Nucleus accumbens (tissue), 56 donors: ENCODE measurements at places on chromosomes 16 and 17.

GRCh38 chr16:16096121-16096857, 127.0 kb downstream of the ABCC6 start:
- no peak for DNase-seq

DNA sequence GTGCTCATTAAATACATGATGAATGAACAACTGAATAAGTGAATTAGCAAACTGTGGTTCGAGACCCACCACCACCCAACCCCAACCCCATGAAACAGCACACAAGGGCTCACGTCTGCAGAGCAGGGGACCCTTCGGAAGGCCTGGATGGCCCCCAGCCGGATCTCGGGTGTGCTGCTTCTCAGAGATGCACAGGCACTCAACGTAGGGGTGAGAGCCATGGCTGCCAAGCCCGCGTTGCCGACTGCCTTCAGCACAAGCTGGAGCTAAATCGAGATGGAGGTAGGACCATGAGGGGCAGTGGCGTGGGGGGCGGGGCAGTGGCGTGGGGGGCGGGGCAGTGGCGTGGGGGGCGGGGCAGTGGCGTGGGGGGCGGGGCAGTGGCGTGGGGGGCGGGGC, 93.2 kb downstream of the LITAF start:
- DNase-seq: no peak

GRCh38 chr17:3808701-3809100, 7.7 kb upstream of the ITGAE start:
- no peak for DNase-seq

DNA sequence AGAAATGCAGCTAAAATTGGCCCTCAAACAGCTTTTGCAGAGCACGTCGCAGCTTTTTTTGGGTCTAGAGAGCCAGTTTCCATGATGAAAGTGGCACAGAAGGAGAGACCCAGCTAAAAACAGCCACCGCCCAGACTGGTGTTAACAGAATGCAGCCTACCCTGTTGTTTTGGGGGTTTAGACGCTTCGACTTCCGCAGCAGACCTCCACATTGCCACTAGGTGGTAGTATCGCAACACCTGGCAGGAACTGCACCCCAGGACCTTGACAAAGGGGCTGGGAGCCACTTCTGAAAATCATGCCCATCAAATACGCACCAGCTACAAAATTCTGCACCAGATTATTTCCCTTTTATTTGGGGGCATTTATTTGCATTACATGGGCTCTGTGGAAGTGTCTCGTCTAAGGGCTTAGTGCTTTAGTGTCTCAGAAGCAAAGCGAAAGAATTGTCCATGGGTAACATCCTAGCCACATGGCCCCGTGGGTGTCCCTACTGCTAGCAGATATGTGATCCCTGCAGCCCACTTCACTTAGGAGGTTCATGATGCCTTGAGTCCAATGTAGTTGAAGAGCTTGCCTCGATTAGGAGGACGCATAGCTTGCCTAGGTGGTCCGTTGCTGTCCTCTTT, 167.1 kb downstream of the HAPSTR1 start:
- DNase-seq: peak; percentile 12

DNA sequence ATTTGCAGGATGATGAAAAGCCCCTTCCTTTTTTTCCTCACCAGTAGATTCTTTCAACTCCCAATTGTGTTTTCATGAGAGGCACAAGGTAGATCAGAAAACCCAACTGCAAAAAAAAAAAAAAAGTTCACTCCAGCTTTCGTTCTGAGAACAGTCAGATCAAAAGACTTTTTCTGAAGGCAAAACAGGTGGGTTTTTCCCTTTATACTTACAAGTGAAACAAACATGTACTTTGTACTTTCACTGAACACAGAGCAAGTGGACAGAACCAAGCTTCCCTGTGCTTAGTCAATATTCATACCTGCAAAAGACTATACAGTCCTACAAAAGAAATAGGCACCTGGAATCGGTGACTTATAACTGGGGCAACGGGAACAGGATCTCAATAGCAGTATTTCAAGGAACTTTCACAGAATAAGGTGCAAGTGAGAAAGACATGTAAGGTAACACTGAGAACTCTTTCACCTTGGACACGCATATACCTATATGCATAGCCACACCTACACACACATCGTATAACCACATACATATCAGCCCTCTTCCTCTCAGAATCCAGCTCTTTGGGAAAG, 54.1 kb downstream of the TOX3 start:
- DNase-seq: no peak

DNA sequence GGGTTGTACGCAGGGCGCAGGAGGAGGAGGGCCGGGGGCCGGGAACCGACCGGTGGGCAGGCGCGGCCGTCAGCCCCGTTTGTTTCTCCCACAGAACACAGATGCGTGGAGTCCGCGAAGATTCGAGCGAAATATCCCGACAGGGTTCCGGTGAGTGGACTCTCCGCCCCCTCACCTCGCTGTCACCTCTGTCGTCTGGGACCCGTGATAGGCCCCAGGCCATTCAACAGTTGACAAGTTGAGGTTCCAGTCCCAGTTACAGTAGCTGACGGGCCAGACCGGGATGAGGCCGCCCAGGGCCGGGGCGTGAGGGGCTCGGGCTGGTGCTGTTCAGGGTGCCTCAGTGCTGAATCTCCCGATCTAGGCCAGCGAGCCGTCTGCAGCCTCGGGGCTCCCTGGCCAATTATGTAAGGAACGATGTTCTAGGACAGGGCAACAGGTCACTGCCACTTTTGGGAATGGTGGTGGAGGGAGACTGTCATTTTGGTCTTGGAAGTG, 628 bp downstream of the GABARAPL2 start:
- DNase-seq: no peak

GRCh38 chr17:12136646-12137045, 116.0 kb downstream of the MAP2K4 start:
- no peak for DNase-seq

- no peak for DNase-seq
These were observed 1.3 kb upstream of the RAB40C start for GRCh38 chr16:588639-588888.

DNA sequence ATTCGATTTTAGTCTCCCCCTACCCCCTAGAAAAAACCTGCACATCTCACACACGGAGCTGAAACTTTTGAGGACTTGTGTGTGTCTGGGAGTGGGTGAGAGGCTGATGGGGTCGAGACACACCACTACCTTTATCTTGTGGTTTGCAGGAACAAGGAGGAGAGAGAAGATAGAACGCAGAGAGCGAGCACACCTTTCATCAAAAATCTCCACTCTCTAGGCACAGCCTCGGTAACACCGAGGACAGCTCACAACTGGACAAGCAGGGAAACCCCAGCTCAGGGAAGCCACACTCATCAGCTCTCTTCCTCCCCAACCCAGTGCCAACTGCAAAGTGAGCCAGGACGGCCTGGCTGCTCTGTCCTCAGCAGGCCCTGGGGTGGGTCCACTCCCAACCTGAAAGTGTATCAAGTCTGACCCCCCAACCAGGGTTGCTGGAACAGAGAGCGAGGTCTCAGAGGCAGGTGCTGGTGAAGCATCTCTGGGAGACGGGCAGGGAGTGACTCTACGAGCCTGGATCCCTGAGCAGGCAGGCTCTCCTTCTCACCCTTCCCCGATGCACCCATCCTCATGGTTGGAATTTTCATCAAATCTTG, 5.2 kb upstream of the GHDC start:
- DNase-seq: no peak

DNA sequence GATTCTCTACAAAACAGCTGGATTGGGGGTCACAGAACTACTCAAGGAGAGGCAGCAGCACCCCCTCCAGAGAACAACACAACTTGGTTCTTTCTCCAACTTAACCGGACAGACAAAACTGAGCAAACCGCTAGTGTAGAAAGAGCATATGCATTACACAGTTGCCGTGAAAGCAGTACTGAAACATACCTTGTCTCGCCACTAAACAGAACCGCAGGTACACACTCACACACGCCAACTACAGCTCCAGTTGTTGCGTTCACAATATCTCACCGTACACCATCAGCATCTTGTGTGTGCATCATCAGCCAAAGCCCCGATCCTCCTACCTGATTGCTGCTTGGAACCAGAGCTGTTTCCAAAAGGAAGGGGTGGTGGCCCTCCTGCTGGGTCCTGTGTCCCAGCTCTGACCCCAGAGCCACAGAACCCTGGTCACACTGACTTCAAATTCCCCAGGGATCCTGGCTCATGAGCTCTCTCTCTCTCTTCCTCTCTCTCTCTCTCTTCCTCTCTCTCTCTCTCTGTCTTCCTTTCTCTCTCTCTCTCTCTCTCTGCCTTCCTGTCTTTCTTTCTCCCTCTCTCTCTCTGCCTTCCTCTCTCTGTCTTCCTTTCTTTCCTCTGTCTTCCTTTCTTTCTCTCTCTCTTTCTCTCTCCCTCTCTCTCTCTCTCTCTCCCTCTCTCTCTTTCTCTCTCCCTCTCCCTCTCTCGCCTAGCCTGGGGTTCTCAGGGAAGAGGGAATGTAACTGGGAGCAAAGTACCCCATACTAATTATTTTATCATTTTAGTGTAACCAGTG, 8.4 kb downstream of the PIMREG start:
- DNase-seq: no peak

DNA sequence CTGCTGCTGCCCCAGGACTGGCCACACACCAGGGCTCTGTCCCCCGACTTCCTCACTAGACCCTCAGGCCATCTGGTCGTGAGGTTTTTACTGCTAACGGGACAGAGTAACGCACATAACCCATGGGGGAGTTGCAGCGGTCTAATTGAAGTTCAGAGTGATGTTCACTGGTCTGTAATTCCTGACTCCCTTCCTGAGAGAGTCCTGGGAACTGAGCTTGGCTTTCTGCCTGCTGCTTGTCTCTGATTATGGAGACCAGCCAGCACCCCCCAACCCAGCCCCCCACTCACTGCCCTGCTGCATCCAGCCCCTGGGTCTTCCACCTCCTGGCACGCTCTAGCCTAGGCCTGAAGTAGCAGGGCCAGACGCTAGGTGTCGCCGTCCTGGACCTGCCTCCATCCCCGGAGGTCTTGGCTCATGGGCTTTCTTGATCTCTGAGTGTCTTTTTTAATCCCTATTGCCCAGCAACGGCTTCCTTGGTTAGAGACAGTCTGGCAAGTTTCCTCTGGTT, 192.9 kb downstream of the CCDC182 start:
- DNase-seq: no peak

- DNase-seq: peak; percentile 64
These were observed 1.0 kb downstream of the EEF2K start for GRCh38 chr16:22206842-22207714.

DNA sequence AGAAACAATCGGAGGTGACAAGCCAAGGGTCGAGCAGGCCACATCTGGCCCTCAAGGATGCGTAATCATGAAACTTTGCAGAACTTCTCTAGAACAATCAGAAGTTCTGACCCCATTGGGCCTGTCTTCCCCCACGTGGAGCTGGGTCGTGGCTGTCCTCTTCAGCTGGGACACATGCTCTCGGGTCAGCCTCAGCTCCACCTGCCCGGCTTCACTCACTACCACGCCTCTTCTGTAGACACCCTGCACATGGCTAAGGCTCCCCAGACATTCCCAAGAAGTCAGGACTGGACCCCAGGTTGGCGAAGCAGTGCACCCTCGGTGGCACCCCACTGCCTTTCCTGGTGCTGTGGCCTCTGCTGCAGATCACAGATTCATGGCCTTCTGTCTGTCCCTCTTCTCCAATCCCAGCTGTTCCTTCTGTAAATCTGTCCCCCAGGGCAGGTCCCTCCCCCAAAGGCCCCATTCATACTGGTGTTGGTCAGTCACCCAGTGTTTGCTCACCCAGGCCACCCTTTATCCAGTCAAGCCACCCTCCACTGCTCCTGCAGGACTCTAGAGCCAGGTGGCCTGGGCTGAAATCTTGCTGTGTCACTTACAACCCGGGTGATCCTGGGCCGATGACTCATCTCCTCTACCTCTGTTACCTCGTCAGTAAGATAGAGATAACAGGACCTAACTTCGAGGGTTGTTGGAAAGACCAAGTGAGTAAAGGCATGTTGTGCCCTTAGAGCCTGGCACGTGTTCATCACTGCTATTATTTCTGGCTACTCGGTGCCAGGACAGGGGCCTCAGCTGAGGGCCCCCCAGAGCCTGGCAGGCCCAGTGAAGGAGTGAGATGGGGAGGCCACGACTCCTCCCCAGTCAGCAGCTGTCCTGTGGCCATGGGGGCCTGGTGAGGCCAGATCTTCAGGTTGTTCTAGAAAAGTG, 1.4 kb upstream of the SLC5A11 start:
- DNase-seq: no peak

DNA sequence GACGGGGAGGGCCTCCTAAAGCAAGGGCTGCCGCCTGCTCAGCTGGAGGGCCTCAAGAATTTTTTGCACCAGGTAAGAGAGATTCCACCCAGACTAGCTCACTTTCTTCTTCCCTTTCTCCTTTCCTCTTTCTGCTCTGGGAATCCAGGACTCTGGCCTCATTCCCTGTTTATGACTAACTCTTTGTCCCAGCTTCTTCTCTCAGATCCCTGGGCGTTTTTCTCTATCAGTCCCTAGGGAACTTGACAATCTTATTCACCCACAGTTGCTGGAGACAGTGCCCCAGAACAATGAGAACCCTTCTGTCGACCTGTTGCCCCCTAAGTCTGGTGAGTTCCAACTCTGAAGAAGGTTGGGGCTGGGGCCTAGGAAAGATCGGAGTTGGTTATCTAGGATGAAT, 15.6 kb downstream of the CNTROB start:
- DNase-seq: no peak

- DNase-seq: no peak
These were observed 14.9 kb upstream of the RBFOX3 start for GRCh38 chr17:79625706-79626105.

GRCh38 chr17:16352667-16353316, 477 bp downstream of the CENPV start:
- DNase-seq: no peak

DNA sequence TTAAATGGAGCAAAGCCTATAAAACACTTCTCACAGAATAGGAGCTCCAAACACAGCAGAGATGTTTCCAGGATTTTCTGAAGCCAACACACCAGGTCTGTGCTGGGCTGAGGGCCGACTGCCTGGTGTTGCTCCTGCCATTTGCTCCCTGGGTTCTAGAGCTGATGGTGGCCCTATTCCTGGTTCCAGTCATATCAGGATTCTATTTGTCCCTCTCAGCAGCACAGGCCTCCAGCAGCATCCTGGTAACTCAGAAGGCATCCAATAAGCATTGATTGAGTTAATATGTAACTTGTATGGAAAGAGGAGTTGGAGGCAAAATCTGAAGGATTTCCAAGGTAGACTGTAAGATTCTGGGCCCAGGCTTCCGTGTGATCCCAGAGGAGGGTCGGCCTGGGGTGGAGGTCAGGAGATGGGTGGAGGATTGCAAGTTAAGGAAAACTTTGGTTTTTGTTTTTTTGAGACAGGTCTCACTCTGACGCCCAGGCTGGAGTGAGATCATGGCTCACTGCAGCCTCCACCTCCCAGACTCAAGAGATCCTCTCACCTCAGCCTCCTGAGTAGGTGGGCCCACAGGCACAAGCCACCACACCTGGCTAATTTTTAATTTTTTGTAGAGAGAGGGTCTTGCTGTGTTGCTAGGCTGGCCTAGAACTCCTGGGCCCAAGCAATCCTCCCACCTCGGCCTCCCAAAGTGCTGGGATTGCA, 5.7 kb downstream of the NUPR1 start:
- no peak for DNase-seq

- no peak for DNase-seq
These were observed 35.9 kb upstream of the TOM1L1 start for GRCh38 chr17:54864636-54865356.

DNA sequence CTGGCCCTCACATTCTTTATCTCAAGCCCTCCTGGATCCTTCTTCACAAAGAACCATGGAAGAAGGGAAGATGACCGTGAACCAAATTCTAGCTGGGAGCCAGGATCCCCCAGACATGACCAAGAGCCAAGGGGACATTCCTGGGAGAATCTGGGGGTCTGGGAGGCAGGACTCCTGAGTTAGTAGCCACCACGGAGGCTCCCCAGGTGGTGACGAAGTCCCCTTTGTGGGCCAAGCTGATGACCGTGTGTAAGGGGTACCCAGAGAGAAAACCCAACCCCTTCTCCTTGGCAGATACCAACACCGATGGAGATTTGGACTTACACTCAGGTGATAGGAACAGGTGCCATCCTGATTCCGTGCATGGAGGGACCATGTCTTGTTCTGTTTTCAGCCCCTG, 6.8 kb upstream of the GFAP start:
- no peak for DNase-seq
